Astrocyte (in vitro differentiated cells and primary cell): ENCODE measurements at places on chromosomes 12 and 14. TPM values are rescaled to one million over a fixed set of nuclear protein-coding genes. Genes with fewer than 3 reads are reported as not detected.

- DNase-seq: no peak
Observed at GRCh38 chr12:32089586-32089985, 17.1 kb upstream of the BICD1 start.

DNA sequence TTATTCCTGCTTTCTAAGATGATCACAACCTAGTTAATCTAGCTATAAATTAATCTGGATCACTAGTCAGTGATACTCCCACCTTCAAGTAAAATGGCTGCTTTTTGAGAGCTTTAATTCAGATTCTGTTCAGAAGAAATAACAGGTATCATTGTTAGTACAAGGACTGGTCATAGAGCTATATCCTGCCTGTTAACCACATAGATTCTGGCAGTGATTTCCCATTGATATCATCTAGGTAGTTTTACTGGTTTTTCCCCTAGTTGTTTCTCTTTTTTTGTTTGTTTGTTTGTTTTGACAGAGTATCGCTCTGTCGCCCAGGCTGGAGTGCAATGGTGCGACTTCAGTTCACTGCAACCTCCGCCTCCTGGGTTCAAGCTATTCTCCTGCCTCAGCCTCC, 39.0 kb upstream of the HIF1A start:
- no peak for DNase-seq

- no peak for DNase-seq
Observed at GRCh38 chr14:86772075-86772474, 1220.9 kb downstream of the GALC start.

DNA sequence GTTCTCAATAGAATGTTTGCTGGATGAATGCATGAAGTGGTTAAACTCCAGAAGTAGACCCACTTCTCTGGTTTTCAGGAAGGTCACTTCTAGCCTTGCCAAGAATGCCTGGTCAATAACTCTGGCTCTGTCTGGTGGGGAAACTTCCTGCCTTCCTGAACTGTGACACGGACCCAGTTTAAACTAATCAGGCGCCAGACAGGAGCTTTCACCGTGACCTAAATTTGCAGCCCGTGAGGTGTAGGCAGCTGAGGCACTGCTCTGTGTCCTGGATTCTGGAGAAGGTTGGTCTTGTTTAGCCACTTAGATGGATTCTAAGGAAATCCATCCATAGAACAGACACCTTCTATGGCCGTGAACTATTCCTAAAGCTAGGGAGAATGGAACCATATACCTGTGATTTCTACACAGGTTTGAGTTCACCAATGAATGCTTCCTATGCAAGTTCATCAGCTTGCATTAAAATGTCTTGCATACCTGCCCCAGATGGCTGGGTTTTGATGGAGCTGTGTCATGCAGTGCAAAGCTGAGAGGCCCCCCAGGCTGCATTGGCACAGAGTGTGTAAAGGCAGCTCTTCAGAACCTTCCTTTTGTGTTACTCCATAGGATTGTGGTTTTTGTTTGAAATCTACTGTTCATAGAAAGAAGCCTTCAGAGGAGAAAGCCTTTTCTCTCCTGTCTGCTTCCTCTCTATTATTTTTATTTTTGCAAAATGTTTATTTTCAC, 4.4 kb downstream of the CHST11 start:
- DNase-seq: no peak

DNA sequence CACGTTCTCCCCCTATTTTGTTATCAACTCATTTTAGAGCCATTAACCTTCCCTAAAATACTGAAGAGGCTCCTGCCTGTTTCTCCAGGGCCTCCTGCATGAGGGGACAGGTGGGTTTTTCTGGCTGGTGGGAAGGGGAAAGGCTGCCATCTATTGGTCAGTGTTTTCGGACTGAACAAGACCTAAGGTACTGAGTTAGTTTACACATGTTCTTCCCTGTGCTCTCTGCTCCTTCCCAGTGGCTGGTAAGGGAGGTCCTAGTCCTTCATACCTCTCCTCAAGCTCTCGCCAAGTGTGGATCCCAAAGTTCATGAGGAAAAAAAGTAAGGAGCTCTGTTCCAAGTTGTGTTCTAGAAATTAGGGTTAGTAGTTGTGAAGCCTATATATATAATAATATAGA, 357.5 kb downstream of the FSCB start:
- no peak for DNase-seq

DNA sequence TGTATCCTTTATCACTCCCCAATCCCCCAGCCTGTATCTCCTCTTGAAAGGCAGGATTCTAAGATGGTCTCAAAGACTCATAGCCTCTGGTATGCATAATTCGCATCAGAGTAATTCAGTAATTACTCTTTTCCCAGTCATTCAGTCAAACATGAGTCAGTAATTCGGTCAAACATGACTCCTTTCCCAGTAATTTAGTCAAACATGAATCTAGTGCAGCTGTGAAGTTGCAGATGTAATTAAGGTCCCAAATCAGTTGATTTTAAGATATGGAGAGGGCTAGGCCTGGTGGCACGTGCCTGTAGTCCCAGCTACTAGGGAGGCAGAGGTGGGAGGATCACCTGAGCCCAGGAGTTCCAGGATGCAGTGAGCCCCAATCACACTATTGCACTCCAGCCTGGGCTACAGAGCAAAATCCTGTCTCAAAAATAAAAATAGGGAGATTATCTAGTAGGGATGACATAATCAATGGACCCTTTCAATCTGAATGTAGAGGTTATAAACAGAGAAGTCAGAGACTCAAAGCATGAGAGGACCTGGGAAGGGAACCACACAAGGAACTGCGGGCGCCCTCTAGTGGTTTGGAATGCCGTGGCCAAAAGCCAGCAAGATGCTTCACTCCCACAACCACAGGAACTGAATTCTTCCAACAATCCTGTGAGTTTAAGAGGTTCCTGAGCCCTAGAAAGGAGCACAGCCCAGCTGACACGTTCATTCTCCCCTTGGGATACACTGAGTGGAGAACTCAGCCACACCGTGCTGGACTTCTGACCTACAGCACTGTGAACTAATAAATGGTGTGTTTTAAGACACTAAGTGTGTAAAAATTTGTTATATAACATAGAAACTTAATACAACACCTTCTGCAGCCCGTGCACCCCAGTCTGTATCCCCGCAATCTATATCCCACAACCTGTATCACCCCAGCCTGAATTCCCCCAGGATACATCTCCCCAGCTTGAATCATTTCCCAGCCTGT, 14.3 kb upstream of the ARMH4 start:
- DNase-seq: peak; percentile 70

- no peak for DNase-seq
Observed at GRCh38 chr12:45879363-45879895, 110.9 kb downstream of the SCAF11 start.

GRCh38 chr14:101365329-101366158, 195.8 kb upstream of the DIO3 start:
- DNase-seq: no peak

- DNase-seq: no peak
Observed at GRCh38 chr12:90216020-90216552, 507.4 kb upstream of the ATP2B1 start.

- DNase-seq: no peak
Observed at GRCh38 chr14:75402867-75403413, 24.9 kb upstream of the JDP2 start.

DNA sequence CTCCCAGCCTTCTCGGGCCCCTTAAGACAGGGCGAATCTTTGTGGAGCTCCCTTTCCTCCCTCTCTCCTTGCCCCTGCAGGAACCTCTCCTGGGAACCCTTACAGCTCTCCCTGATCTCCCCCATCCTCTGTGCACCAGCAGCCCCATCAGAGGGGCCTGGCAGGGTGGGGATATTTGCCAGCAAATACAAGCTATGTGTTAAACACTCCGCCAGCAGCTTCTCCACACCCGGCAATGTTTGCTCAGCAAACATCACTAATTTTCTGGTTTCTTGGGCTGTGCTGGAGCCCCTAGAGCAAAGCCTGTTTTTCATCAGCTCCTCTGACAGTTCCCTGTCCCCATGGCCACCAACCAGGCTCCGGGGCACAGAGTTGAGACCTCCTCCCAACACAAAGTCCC, 147.5 kb upstream of the LHX5 start:
- DNase-seq: no peak

GRCh38 chr12:107873223-107873622, 98.7 kb downstream of the ASCL4 start:
- DNase-seq: no peak

DNA sequence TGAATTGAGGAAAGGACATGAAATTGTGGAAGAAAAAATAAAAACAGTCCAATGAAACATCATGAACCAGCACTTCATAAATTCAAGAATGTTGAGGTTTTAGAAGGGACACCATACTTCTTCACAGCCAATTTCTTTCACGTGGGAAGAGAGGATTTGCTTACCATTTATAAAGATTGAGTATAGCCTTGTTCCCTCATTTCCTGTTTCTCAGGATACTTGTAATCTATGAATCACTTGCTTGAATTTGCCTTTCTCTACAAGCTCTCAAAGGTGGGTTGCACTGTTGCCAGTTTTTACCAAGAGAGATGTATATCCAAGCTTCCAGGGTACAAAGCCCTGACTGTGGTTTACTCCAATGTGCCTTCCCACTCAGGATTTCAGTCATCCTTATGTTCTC, 116.1 kb downstream of the DUSP6 start:
- DNase-seq: peak; percentile 67

DNA sequence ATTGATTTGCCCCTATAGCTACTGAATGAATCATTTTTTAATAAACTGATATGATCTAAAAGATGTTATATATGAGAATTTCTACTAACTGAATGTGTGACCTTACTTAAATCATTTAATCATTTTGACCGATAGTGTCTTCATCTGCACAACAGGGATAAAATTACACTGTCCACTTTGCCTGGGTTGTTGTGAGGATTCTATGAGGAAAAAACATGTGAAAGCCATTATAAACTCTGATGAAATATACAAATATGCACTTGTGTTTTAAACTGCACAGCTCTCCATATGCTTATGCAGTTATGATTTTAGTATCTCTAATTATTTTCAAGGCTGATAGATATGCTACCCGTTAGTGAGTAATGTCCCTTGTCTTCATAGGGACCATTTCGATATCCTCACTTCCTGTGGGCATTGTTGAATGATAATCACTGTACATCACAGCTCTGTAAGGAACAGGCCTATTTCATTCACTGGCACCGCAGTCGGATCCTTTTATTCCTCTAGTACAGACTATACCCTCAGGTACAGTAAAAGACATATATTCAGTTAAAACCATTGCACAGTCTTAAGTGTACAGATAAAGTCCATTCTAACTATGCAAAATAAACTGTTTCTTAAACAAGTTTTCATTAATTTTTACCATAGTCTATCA, 88.7 kb upstream of the RAP1B start:
- DNase-seq: no peak

- peak; percentile 71 for DNase-seq
Observed at GRCh38 chr12:116717466-116718437, 20.1 kb downstream of the SPRING1 start.

- DNase-seq: peak; percentile 80
Observed at GRCh38 chr12:108821407-108822397, 35.7 kb downstream of the SSH1 start.

DNA sequence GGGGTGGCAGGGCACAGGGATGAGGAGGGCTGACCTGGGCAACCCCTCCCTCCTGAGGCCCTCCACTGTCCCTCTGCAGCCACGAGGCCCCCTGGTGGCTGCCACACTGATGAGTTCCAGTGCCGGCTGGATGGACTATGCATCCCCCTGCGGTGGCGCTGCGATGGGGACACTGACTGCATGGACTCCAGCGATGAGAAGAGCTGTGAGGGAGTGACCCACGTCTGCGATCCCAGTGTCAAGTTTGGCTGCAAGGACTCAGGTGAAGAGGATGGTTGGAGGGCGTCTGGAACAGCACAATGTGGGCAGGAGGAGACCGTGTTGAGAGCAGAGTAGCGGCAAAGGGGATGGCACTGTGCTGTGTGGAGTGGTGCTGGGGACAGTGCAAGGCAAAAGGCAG, 25.7 kb upstream of the LRP1-AS start:
- DNase-seq: no peak

GRCh38 chr12:19675361-19675760, 236.1 kb downstream of the AEBP2 start:
- DNase-seq: no peak

DNA sequence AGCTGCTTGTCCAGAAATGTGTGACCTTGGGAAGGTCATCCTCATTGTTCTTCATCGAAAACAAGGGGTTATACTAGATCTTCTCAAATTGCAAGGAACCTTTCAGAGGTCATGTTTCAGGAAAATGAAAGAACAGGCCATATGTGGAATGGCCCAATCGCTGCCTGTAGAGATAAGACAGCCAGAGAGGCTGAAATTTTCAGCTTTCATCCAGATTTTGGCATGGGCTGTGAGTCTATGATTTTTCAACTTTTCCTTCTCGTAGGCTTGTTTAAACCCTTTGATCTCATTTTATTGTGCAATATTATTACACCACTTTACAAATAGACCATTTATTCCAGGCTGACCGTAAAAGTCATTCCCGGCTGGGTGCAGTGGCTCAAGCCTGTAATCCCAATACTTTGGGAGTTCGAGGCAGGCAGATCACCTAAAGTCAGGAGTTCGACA, 17.1 kb upstream of the ATXN2 start:
- peak; percentile 4 for DNase-seq

GRCh38 chr14:67517083-67517482, 16.0 kb upstream of the PLEKHH1 start:
- peak; percentile 23 for DNase-seq

DNA sequence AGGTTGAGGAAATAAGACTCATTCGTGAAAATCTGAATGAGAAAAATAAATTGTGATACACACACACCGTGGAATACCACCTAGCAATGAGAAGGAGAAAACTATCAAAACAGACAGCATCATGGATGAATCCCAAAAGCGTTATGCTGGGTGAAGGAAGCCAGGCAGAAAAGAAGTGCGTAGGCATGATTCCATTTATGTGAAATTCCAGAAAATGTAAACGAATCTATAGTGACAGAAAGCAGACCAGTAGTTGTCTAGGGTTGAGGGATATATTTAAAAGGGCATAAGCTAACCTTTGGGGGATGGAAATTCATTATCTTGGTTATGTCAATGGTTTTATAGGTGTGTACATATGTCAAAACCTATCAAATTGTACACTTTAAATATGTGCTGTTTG, 42.5 kb upstream of the ANO2 start:
- no peak for DNase-seq

SPTB gene
- total RNA-seq: 0.32 and 0.43 TPM in 2 replicates

HPD gene
- not detected in 2 replicates for total RNA-seq

RHNO1 gene
- total RNA-seq: 15.0 and 15.6 TPM in 2 replicates

DPPA3 gene
- not detected in 2 replicates for total RNA-seq

A2M gene
- 4.2 and 10.7 TPM in 2 replicates for total RNA-seq

ABCC9 gene
- 0.36 and 0.41 TPM in 2 replicates for total RNA-seq

LRTM2 gene
- not detected in 2 replicates for total RNA-seq

ATL1 gene
- total RNA-seq: 15.8 and 17.9 TPM in 2 replicates

KCNMB4 gene
- 8.3 and 10.5 TPM in 2 replicates for total RNA-seq
